SK-MEL-5 (cell line): ENCODE measurements at places on chromosomes 6 and 20.
A peak's percentile ranks its signal among the peaks of the same experiment; 100 is the strongest.

DNA sequence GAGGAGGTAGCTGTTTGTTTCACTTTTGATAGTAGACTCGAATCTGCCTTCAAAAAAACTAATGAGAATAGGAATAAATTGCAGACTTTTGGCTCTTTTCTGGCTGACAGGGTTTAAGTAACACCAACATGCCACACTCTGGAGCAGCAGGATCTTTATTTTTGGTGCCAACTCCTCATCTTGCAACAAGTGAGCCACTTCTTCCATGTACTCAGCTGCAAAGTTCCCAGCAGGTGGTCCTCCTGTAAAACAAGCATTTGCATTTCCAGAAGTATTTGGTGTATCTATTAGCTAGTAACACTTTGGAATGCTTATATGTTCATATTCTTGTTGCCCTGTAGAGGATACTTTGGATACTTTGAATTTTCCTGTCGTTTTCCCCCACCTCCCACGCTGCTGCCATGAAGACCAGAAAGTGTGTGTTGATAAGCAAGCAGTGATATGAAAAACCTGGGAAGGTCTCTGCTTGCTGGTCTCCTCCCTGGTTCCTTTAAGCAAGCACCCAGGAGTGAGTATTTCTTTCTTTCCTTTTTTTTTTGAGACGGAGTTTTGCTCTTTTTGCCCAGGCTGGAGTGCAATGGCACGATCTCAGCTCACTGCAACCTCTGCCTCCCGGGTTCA, 1.0 kb downstream of the ARMH2 start:
- no peak for DNase-seq

GRCh38 chr20:13119583-13119982, 101.5 kb upstream of the ISM1 start:
- peak; percentile 88 for DNase-seq

- DNase-seq: no peak
Measured at GRCh38 chr6:16503970-16504415, 257.3 kb downstream of the ATXN1 start.

- peak; percentile 52 for DNase-seq
Measured at GRCh38 chr20:53889411-53890148, 180.8 kb downstream of the BCAS1 start.

DNA sequence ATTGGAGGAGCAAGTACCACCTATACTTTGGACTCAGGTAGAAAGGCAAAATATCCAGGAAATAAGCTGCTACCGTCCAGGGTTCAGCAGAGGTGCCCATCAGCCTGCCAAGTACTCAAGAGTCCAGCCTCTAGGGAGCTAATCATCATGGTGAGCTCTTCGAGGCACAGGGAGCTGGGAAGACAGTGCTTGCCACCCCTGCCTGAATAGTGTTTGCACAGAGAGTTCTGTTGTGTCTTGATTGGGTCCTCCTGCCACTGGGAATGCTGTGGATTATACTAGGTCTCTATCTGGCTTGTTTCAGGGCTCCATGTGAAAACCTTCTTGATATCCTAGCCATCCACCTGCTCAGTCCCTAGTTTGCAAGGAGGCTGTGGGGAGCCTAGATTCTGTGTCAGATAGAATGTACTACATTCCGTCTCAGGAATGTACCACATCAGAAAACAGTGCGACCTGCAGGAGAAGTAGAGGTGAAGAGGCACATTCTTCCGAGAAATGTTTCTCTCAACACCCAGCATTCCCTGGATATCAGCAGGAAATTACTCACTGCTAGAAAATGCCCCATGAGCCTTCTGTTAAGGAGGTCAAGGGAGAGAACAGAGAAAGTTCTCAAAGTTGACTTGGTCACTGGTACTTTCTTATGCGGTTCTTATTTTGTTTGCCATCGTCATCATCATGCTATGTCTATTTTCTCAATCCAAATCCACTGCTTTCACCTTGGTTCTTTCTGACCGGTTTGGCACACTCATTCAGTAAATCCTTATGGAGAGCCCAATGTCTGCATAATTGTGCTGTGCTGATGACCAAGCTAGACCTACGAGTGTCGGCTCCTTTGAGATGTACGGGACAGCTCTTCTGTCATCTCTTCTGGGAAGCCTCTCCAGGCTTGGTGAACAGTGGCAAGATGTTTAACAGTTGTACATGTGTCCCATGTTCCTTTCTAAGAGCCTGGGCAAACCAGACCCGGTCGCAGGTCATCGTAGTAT, 30.7 kb downstream of the PTPN1 start:
- peak; percentile 36 for DNase-seq

DNA sequence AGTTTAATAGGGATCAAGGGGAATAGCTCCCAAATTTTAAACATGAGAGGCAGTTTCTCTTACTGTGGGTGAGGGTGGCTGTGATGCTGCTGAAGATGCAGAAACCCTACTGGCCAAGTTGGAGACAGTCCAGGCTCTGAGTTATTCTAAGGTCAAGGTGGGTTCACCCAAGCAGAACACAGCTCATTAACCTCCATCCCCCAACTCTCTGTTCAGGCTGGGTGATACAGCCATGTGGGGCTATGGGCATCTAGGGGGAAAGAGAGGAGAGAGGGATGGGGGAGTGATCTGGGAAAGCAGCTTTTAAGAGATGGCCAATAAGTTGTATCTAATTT, 18.9 kb upstream of the TRAM2 start:
- DNase-seq: no peak

GRCh38 chr6:139912735-139913400, 538.4 kb upstream of the CITED2 start:
- no peak for DNase-seq

- DNase-seq: peak; percentile 25
Measured at GRCh38 chr6:15841937-15842726, 179.3 kb upstream of the DTNBP1 start.

DNA sequence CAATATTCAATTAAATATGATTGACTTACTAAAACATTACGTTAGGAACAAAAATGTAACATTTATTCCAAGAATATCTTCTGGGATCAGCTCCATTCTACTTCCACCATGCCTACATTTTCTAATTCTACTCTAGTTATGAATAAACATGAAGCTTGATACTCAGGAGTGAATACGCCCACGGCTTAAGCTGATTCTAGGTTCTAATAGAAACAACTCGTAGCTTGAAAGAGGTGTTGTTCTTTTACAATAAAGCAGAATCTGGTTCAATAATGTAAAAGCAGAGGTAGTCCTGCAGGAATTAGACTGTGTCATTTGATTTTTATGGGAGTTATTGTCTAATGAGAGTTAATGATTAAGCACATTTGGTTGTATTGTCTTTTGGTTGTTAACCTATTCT, 107.3 kb upstream of the OLIG3 start:
- no peak for DNase-seq

GRCh38 chr6:69957985-69958559, 91.7 kb downstream of the COL19A1 start:
- no peak for DNase-seq

GRCh38 chr6:66985816-66986215, 1278.8 kb upstream of the EYS start:
- no peak for DNase-seq
